8988T (cell line): ENCODE measurements at places on chromosomes 4 and X.

- no peak for DNase-seq
Measured at GRCh38 chrX:112066813-112067212, 15.8 kb downstream of the TRPC5 start.

DNA sequence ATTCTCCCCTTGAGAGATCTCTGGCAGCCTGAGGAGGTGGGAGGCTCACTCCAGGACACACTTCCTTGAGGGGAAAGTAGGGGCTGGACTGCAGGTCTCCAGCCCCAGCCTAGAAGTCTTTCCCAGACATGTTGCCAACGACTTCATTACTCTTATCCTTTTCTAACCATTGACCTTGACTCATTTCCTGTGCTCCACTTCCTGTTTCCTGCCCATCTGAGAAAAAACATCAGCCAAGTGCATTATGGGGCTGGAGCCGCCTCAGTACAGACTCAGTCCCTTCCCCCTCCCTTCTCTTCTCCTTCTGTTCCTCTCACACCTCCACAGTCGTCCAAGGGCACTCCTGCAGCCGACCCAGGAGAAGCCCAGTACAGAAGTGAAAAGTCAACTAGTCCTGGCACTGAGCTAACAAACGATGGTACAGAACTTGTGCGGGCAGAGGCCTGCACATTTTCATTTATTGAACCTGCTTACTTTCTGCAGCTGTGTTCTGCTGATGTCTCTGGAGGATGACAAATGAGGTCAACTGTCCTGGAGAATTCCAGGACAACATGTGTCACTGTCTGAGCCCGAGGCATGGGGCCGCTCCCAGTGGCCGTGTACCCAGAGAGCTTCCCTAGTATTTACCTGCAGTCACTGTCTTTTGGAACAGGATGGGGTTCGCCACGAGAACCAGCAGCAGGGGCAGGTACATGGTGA is 20.1 kb downstream of the GPR143 start:
- DNase-seq: no peak

DNA sequence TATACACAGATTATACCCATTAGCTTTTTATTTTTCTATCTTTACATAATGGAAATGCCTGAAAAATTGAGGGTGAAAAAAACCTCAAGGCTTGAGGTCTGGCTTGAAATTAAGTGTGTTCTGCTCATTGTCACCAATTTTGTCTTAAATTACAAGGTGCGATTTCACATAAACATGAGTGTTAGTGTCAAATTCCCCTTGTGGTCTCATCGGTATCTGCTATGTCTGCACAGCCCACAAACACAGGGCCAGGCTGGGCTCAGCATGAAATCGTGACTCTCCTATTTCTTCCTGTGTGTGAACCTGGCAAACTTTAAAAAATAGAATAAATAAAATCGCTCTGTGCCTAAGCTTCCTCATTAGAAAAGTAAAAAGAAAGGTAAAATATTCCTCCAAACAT is 109.1 kb downstream of the CRLF2 start:
- DNase-seq: no peak

- DNase-seq: no peak
Measured at GRCh38 chr4:158625544-158625943, 46.1 kb downstream of the C4orf46 start.

- no peak for DNase-seq
Measured at GRCh38 chrX:138690591-138690990, 20.9 kb downstream of the FGF13 start.
